ENCODE measurements at places on chromosomes 16 and 17.

GRCh38 chr16:89135971-89136765 lies 35.4 kb upstream of the CDH15 start:
- no peak for DNase-seq

DNA sequence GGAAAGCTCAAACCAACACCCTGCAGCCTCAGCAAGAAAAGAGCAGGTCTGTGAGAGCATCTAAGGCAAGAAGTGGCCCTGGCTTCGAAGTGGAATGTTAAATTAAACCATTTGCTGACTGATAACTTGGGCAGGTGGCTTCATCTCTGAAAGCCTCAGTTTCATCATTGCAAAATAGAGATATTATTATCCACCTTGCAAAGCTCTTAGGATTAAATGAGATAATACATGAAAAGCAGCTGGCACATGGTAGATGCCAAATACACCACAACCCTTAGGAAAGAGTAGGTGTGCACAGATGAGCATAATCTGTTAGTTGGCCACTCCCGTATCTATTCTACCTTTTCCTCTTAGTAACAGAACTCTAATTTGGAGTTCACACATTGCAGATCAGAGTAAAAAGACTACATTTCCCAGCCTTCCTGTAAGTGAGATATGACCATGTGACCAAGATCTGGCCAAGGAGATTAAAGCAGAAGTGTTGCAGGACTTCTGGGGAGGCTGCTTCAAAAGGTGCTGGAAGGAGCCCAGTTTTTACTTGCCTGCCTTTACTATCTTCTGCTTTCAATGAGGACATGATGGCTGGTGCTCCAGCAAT lies 288.7 kb downstream of the SOX9 start:
- DNase-seq: no peak

DNA sequence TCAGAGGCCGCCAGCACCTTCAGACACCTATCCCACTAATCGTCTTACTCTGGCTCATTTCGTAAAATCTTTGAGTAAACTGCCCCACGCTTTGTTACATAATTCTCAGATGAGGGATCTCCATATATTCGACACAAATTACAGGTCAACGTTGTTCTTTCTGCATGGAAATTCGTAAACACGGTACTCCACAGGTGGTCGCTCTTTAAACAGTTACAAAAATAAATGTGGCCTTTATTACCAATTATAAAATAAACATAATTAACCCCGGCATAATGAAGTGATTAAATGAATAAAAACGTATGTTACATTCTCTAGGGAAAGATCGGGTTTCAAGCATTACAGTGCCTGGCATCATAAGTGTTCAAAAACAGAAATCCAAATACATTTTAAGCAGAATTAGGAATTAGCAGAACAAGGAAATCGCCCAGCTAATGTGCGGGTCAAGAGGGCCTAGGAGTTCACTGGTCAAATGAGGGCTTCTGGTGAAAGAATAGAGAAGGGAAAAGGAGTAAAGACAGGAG lies 943 bp upstream of the PIP4K2B start:
- DNase-seq: no peak

GRCh38 chr17:59814685-59815084 lies 78.1 kb downstream of the TUBD1 start:
- DNase-seq: no peak

DNA sequence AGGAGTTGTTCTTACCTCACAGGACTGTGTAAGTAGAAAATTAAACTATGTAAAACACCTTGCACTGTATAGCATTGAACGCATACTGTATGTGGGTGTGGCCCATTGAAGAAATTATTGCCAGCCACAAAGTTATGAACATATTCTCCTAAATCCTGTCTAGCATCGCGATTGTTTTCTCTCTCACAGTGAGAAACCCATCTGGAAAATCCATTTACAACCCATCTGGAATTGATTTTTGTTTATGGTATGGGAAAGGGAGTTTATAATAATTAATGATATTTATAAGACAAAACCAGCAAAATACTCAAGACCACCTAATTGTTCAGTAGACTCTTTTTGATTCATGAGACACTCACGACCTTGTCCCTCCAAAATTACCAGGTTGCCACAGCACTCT lies 22.1 kb upstream of the MON1B start:
- DNase-seq: no peak

- no peak for DNase-seq
Observed at GRCh38 chr17:15663691-15664090, 20.4 kb downstream of the TRIM16 start.

GRCh38 chr17:70049801-70050591 lies 25.0 kb upstream of the KCNJ16 start:
- no peak for DNase-seq

GRCh38 chr17:35006961-35007360 lies 26.6 kb downstream of the LIG3 start:
- no peak for DNase-seq

- DNase-seq: no peak
Observed at GRCh38 chr17:34886831-34887230, 74.4 kb downstream of the CCT6B start.

- no peak for DNase-seq
Observed at GRCh38 chr17:77478899-77479298, 338.1 kb downstream of the SEC14L1 start.

DNA sequence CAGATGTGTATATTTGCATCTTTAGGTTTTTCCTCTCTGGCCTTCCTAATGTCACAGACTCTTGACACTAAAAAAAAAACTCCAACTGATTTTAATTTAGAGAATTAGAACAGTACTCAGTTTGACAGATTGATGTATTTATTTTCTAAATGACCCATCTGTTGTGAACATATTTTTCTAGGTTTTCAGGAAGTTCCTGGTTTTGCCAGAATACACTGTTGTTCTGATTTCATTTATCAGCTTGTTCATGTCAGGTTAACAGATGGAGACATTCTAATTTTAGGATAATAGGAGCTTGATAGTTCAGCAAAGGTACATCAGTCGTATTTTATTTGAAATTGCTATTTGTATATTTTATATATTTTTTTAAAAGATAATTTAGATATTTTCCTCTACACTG lies 133.4 kb downstream of the TANC2 start:
- DNase-seq: no peak

- no peak for DNase-seq
Observed at GRCh38 chr17:3688027-3688553, 7.9 kb downstream of the P2RX5 start.

DNA sequence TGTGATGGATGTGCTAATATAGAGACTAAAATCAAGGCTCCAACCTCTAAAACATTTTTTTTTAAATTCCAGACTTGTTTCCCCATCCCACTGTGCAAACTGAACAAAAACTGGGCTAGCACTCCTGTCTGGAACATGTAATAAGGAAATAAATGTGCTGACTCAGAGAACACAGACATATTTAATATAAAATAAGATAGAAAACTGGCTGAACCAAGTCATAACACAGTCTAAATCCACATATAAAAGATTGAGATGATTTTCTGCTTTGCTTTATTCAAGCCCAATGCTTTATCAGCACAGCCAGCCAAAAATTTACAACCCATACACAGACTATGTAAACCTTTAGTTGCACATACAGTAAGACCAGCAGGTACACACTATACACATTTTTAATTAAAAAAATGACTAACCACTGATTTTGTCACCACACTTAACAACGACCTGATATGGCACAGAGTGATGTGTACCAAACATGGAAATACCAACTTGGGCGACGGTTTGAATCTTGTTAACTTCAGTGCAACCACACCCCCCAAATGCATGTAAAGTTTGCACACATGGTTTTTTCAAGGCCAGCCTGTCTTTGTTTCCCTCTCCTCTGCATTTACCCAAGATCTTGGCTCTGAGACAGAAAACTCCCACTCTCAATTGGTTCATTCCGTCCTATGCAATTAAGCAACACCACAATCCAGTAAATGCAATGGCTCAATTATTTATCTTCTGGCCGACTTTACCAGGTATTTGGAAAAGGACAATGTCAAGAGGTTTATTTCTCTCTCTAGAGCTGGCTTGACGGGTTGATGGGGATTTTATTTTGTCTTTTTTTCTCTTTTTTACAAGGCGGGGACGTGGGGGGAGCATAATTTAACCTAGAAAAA lies 1.2 kb downstream of the STAT3 start:
- DNase-seq: no peak

DNA sequence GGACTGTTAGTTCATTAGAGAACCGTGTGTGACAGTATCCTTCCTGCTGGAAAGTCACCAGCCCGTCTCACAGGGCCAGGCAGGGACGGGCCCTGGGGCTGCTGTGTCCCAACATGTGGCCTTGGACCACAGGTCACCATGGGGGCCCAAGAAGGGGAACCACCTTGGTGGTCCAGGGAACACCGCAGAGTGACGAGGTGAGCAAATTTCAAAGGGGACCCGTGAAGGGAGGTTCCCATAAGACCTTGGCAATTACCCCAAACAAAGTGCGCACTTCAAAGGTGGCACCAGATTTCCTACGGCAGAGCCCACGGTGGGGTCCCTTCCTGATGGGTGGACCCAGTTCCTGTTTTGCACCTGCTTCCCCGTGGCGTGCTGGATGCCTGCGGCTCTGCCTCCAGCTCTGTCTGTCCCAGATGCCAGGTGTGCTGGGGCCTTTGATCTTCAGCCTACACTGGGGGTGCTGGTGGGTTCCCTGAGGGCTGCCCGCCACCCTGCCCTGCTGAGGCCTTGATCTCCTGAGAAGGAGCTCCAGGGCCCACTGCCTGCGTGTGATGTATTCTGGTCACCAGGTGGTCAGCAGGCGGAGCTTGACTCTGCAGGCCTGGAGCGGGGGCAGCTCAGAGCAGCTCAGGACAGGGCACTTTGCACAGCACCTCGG lies 27.0 kb downstream of the SLC7A5 start:
- no peak for DNase-seq

DNA sequence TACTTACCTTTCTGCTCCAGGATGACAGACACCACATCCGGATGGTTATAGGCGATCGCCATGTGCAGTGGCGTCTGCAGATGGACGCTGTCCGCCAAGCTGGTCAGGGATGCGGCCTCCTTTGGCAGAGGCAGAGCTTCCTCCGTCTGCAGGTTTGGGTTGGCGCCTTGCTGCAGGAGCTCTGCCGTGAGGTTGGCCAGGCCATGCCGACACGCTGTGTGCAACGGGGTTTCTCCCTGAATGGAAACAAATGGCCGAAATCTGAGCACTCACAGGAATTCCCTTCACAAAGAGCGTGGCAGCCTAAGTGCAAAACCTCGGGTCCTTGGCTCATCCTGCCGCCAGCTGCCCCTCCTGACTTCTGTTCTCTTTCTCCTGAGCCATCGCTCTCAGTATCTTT lies 41.8 kb downstream of the CYB5D2 start:
- no peak for DNase-seq

- peak; percentile 70 for DNase-seq
Observed at GRCh38 chr17:76714822-76715495, 4.2 kb upstream of the MXRA7 start.

DNA sequence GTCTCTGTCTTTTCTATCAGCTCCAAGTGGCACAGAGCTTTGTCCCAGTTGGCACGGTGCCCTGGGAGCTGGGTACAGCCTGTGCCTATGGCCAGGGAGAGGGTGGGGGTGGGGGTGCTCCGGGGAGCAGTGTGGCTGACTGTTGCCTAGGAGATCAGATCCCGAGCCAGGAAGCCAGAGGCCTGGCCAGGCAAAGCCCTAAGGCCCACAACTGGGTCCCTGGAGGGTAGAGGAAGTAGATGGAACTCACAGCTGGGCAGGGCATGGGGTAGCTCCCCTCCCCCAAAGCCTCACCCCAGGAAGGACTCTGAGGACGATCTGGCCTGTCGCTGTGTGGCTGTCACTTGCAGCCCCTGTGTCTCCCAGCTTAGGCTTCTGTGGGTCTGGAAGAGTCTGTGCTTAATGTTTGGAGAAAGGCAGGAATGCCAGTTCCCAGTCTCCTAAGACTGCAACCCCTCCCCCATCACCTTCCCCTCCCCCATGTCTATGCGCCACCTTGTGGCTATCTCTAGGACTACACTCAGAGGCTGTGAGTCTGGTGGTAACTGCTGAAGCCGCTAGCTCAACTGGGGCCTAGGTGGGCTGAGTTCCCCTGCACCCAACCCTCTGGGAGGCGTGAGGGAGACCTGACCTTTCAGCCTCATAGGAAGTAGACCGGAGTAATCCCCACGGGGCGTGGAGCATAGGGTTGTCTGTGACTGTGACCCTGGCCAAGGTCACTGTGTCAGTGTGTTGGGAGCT lies 12.6 kb downstream of the THRA start:
- peak; percentile 40 for DNase-seq

- DNase-seq: no peak
Observed at GRCh38 chr17:57305908-57306504, 49.7 kb downstream of the MSI2 start.

- no peak for DNase-seq
Observed at GRCh38 chr16:19179546-19180490, 11.8 kb downstream of the SYT17 start.

DNA sequence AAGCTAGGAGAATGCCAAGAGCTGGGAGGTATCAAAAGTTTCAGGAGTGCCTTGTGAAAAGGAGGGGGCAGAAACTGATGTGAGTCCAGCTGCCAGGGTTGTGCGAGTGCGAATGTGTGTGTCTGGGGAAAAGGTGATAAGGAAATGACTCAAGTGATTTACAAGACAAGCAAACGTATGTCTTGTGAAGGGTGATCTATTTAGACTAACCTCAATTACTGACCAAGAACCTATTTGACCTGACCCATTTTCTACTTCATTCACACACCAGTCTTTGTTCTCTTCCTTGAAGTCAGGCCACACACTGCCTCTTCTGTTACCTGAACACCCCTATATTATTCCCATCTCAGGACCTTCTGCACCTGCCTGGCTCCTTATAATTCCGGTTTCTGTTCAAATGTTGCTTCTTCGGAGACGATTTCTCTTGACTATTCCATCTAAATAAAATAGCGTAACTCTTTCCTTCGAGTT lies 1.0 kb downstream of the GDE1 start:
- no peak for DNase-seq

GRCh38 chr17:27083408-27084185 lies 210.3 kb upstream of the WSB1 start:
- no peak for DNase-seq

DNA sequence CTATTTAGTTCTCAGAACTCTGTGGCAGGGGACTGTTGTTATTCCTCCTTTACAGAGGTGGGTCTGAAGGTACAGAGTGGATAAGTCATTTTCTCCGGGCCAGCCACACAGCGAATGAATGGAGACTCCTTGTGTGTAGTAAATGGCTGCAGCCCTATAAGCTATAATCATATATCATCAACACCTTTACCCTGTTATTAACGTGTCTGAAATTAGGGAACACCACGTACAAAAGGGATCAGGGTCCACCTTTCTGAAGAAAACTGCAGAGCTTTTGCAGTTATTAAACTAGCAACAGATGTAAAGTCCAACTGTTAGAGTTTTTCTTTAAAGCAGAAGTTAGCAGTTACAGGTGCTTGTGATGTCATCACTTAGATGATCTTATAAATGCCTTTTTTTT lies 696.7 kb downstream of the MAF start:
- no peak for DNase-seq

DNA sequence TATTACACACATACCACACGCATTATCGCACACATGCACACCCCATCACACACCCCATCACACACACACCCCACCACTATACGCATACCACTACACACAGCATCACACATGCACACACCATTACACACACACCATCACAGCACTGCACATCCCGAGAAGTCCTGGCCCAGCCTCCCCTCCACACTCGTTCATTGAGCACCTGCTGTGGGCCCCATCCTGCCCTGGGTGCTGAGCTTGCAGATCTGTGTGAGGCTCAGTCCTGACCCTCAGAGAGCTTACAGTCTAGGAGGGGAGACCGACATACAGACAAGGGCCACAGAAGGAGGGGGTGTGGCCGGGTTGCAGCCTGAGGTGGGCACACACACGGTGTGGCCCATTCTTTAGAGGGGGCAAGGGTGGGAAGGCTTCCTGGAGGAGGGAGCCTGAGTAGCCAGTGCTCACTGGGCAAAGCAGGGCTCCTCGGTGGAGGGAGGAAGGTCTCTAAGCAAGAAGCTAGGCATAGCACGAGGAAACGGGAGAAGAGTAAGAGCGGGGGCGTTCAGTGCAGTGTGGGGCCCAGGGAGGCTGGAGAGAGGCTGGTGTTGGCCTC lies 206.6 kb downstream of the NTN1 start:
- DNase-seq: no peak
